Ascending aorta (tissue), 2 donors: ENCODE measurements at places on chromosomes 12 and 14. TPM values are rescaled to one million over a fixed set of nuclear protein-coding genes. Genes with fewer than 3 reads are reported as not detected.
A peak's percentile ranks its signal among the peaks of the same experiment; 100 is the strongest.

- DNase-seq, result no peak
- no peaks in the 10 kb centered on the region for H3K4me1 ChIP-seq
- H3K27ac ChIP-seq, result no peak overlapping the region
- no peak overlapping the region for H3K4me3 ChIP-seq
Measured at GRCh38 chr14:76484355-76484754, 108.4 kb downstream of the ESRRB start.

DNA sequence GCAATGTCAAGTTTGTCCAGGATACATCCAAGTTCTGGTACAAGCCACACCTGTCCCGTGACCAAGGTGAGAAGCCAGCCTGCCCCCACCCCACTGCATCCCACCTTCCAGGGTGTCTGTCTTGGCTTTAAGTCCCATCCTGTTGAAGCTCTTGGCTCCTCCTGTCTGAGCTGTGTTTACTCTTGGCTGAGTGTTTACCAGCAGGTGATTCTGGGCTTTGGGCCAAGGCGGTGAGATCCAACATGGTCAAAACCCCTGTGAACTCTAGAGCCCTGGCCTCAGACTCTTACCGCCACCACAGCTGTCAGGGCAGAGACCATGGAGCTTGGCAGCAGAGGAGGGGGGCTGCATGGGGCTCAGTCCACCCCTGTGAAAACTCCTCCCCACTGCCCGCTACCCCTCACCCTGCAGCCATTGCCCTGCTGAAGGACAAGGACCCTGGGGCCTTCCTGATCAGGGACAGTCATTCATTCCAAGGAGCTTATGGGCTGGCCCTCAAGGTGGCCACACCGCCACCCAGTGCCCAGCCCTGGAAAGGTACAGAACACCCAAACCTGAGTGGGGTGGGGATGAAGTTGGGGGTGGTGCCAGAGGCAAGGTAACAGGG lies 11.6 kb downstream of the TNS2 start:
- H3K27ac ChIP-seq, result peak overlapping the region; percentile 95
- peak; percentile 67 for DNase-seq
- H3K4me1 ChIP-seq, result peaks cover 52% of the 10 kb centered on the region

GRCh38 chr12:62799126-62799736 lies 135.7 kb downstream of the PPM1H start:
- H3K4me1 ChIP-seq, result no peaks in the 10 kb centered on the region
- H3K27ac ChIP-seq, result no peak overlapping the region
- DNase-seq, result peak; percentile 80
- H3K27me3 ChIP-seq, result no peaks in the 10 kb centered on the region
- no peak overlapping the region for H3K4me3 ChIP-seq
- peaks cover 3% of the 10 kb centered on the region for H3K36me3 ChIP-seq

GRCh38 chr12:52050116-52050757 lies 1.0 kb upstream of the NR4A1 start:
- peak overlapping the region; percentile 54 for H3K4me3 ChIP-seq
- no peaks in the 10 kb centered on the region for H3K27me3 ChIP-seq
- H3K27ac ChIP-seq, result peak overlapping the region; percentile 96
- peaks cover 46% of the 10 kb centered on the region for H3K36me3 ChIP-seq

GRCh38 chr14:33062881-33063280 lies 124.2 kb downstream of the NPAS3 start:
- DNase-seq, result no peak
- H3K36me3 ChIP-seq, result no peaks in the 10 kb centered on the region
- H3K27me3 ChIP-seq, result no peaks in the 10 kb centered on the region

DNA sequence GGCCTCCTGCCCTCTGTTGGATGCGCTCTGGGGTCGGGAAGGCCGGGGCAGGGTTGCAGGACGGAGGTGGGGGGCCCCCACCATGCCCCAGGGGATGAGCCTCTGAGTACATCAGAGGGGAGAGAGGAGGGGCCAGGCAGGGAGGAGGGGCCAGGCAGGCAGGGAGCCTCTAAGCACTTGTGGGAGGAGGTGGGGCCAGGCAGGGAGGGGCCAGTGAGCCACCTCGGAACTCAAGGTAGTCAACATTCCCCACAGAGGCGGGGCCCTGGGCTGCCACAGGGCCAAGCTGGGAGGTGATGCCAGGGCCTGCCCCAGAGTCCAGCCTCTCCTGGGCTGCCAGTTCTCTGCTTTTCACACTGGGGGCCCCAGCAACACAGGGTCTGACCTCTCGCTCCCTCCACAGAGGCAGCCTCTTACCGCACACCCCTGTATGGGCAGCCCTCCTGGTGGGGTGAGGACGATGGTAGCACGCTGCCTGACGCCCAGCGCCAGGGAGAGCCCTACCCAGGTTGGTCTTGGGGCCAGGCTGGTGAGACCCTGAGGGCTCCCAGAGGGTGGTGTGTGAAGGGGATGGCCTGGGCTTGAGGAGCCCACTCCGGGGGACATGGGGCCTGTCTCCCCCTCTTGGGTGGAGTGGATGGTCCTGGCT lies 17.4 kb downstream of the CEP170B start:
- no peak overlapping the region for H3K27ac ChIP-seq
- no peak for DNase-seq
- no peaks in the 10 kb centered on the region for H3K4me1 ChIP-seq
- H3K27me3 ChIP-seq, result no peaks in the 10 kb centered on the region

GRCh38 chr12:51868821-51869495 lies 18.9 kb upstream of the ANKRD33 start:
- H3K4me1 ChIP-seq, result peaks cover 10% of the 10 kb centered on the region
- H3K27me3 ChIP-seq, result peaks cover 7% of the 10 kb centered on the region
- H3K36me3 ChIP-seq, result no peaks in the 10 kb centered on the region
- H3K4me3 ChIP-seq, result peak overlapping the region; percentile 23

- H3K27ac ChIP-seq, result no peak overlapping the region
- no peak overlapping the region for H3K4me3 ChIP-seq
- H3K36me3 ChIP-seq, result no peaks in the 10 kb centered on the region
- H3K4me1 ChIP-seq, result no peaks in the 10 kb centered on the region
- H3K27me3 ChIP-seq, result no peaks in the 10 kb centered on the region
Measured at GRCh38 chr12:5875851-5876250, 69.2 kb downstream of the ANO2 start.

DNA sequence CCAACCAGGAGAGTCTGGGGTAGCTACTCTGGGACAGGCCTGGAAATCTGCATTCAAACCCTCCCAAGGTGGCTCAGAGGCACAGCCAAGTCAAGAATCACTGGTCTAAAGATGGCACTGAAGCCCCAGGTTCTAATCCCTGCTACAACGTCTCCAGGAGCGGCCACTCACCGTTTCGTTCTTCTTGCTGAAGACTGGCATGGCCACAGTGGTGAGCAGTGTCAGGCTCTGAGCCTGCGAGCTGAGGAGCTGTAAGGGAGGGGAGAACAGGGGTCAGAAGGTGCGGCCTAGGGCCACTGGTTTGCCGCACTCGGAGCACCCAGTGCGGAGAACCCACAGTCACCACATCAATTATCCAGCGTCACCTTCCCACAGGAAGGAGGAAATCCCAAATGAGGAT lies 38.8 kb downstream of the CACNA2D4 start:
- H3K4me3 ChIP-seq, result no peak overlapping the region
- no peaks in the 10 kb centered on the region for H3K36me3 ChIP-seq
- no peaks in the 10 kb centered on the region for H3K4me1 ChIP-seq

DNA sequence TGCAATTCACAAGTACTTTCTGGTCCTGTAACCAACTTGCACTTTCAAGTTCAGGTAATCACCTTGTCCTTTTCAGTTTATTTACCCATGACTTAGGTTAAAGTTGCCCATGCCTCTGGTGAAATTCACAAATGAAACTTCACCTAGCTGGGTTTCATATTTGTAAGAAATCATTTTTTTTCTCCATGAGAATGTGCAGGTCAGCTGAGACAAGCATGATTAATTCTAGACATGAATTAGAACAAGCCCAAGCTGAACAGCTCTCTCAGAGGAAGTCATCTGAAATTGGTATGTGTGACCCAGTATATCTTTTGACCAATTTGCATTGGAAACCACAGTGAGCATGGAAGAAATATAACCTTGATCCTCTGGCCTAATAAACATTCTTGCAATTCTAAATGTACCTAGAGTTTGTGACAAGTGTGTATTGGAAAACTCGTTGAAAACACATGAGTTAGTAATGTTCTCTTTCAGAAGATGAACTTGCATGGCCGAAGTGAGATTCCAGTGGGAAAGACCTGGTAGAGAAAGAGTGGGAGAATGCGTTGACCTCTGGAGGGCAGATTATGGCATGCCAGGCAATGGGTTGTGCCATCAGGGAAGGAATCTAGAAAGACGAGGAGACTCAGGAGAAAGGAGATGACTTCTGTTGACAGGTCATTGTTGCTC lies 486.5 kb downstream of the ZFP36L1 start:
- H3K27me3 ChIP-seq, result no peaks in the 10 kb centered on the region
- peak overlapping the region; percentile 72 for H3K27ac ChIP-seq
- H3K4me3 ChIP-seq, result no peak overlapping the region

DNA sequence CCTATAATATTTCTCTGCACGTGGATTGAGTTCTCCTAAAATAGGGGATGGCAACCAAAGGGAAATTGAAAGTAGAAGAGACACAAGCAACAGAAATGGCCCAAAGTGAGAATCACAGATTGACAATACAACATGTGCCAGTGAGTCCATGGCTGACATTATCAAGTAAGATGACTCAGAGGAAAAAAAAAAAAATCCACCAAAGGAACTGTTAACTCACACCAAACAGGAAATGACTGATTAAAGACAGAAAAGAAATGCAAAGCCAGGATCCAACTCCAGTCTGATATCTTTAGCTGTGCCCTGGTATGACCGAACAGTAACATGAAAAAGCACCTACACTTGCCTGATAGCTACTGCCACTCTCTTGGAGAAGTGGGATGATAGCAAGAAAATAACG lies 485.0 kb downstream of the PRKD1 start:
- DNase-seq, result no peak
- no peaks in the 10 kb centered on the region for H3K36me3 ChIP-seq
- H3K4me3 ChIP-seq, result no peak overlapping the region
- H3K27me3 ChIP-seq, result no peaks in the 10 kb centered on the region

DNA sequence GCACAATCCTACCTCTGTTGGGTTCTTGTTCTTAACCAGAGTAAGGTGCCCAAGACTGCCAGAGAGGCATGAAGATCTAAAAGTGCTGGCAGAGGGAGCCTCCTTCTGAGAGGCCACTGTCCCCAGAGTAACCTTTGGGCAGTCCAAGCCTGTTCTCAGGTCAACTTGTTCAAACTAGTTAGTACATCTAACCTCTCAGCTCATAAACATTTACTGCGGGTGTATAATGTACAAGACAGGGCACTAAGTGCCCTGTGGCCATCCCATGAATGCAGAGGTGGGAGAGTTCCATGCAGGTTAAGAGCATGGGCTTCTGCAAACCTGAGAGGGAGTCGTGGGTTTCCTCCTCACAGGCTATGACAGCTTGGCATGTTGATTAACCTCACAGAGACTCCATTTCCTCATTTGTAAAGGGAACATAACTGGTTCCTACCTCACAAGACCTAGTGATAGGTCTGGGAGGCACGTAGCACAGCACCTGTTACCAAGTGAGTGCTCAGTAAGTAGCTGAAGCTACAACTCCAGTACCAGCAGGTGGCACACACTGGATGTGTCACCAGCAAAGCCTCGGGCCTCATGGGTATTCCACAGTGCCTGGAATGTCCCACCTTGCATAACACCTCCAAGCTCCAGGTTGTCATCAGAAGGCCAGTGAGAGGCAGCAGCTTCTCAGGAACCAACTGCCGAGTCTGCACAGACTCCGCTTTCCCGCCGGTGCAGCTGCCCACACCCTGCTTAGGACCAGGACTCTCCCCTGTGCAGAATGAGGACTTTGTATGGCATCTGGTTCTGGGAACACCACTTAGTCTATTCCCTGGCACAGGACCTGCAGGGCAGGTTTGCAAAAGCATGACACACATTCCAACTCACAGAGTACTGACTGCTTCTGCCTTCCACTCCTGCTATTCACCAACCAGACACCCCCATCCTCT lies 4.4 kb downstream of the VDR start:
- H3K27me3 ChIP-seq, result no peaks in the 10 kb centered on the region
- H3K4me3 ChIP-seq, result no peak overlapping the region
- H3K27ac ChIP-seq, result no peak overlapping the region

- H3K4me3 ChIP-seq, result no peak overlapping the region
- H3K27me3 ChIP-seq, result no peaks in the 10 kb centered on the region
Measured at GRCh38 chr12:132858718-132859266, 28.6 kb downstream of the CHFR start.

DNA sequence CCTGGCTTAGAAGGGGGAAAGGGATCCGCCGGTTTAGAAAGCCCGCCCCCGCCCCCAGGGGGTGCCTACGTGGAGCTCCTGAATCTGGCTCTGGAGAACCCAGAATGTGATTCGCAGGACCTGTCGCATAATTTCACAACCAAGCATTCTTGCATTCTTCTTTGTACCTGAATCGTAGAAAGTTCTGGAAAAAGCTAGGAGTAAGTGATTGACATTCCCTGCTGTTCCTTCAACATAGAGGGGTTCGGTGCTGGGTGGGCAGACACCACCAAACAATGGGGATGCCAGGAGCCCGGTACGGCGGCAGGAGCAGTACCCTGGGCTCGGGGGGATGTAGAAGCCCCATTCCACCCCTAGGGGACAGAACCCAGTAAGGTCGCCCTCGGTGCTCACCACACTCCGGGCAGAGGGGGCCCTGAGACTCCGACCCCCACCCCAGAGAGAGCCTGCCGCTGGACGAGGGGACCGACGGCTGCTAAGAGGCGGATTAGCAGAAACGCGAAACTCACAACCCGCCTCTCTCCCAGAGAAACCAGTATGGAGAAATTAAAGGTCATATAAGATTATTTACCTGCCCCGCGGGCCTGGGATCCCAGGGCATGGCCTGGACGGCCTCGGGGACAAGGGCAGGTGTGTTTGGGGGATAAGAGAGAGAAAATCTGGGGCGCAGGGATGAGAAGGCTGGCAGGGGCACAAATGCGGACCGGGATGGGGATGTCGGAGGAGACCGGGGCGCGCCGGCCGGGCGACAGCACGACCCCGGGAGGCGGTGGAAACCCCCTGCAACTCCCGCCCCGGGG lies 520 bp downstream of the CSRP2 start:
- H3K36me3 ChIP-seq, result no peaks in the 10 kb centered on the region
- peak; percentile 67 for DNase-seq
- H3K27me3 ChIP-seq, result no peaks in the 10 kb centered on the region
- H3K4me1 ChIP-seq, result peaks cover 33% of the 10 kb centered on the region
- peak overlapping the region; percentile 98 for H3K27ac ChIP-seq

ADAM21 gene
- total RNA-seq, result 0.11 TPM

BIN2 gene
- 4.2 TPM for total RNA-seq

NUAK1 gene
- total RNA-seq, result 29.7 TPM

PRIMA1 gene
- 9.4 TPM for total RNA-seq

NABP2 gene
- 2.8 TPM for total RNA-seq

PMEL gene
- not detected for total RNA-seq

SRSF5 gene
- 113 TPM for total RNA-seq

PTGDR gene
- total RNA-seq, result 13.4 TPM
